ENCODE measurements at places on chromosomes 7 and 10. TPM values are rescaled to one million over a fixed set of nuclear protein-coding genes. Genes with fewer than 3 reads are reported as not detected.

The VSTM2A gene
- not detected for total RNA-seq

The EVX1 gene
- not detected for total RNA-seq

The CHRM2 gene
- not detected for total RNA-seq

The TAS2R39 gene
- not detected for total RNA-seq

The NEURL1 gene
- not detected for total RNA-seq

- H3K36me3 ChIP-seq: no peaks in the 10 kb centered on the region
- no peak overlapping the region for H3K4me3 ChIP-seq
- no peaks in the 10 kb centered on the region for H3K4me1 ChIP-seq
Measured at GRCh38 chr10:43069211-43069515, 7.7 kb upstream of the RET start.

- no peak for DNase-seq
- no peaks in the 10 kb centered on the region for H3K36me3 ChIP-seq
- no peaks in the 10 kb centered on the region for H3K27me3 ChIP-seq
- no peak overlapping the region for H3K4me3 ChIP-seq
Measured at GRCh38 chr10:62696798-62697197, 107.7 kb upstream of the ADO start.

- H3K27me3 ChIP-seq: no peaks in the 10 kb centered on the region
- H3K36me3 ChIP-seq: no peaks in the 10 kb centered on the region
- no peaks in the 10 kb centered on the region for H3K4me1 ChIP-seq
- no peak overlapping the region for H3K4me3 ChIP-seq
- no peak for DNase-seq
Measured at GRCh38 chr7:42587806-42588205, 324.1 kb downstream of the C7orf25 start.

DNA sequence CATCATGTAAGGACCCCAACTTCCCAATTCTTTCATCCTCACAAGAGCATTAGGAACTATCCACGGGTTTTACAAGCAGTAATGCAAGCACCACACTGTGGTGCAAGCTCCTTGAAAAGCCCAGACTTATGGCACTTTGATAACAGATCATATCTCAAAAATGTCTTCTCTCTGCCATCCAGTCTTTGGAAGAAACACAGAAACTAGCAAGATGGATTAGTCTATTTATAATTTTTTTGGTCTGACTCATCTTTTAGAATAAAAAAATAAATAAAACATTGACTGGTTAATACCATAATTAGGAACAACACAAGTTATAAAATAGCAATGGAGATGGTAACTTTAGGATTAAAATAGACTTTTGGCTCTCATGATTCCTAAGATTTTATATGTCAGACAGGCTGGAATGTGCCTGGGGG, 49.0 kb upstream of the CALD1 start:
- H3K27ac ChIP-seq: peak overlapping the region; percentile 17
- H3K4me3 ChIP-seq: no peak overlapping the region
- DNase-seq: no peak
- peaks cover 14% of the 10 kb centered on the region for H3K4me1 ChIP-seq
- H3K36me3 ChIP-seq: no peaks in the 10 kb centered on the region
- H3K27me3 ChIP-seq: no peaks in the 10 kb centered on the region

GRCh38 chr10:96608262-96608661, 21.4 kb upstream of the TM9SF3 start:
- no peak overlapping the region for H3K27ac ChIP-seq
- H3K27me3 ChIP-seq: no peaks in the 10 kb centered on the region
- no peak for DNase-seq
- no peak overlapping the region for H3K4me3 ChIP-seq
- no peaks in the 10 kb centered on the region for H3K4me1 ChIP-seq

GRCh38 chr7:85196696-85197095, 9.8 kb upstream of the SEMA3D start:
- DNase-seq: no peak
- no peaks in the 10 kb centered on the region for H3K4me1 ChIP-seq
- no peaks in the 10 kb centered on the region for H3K36me3 ChIP-seq
- H3K27me3 ChIP-seq: no peaks in the 10 kb centered on the region
- no peak overlapping the region for H3K4me3 ChIP-seq

DNA sequence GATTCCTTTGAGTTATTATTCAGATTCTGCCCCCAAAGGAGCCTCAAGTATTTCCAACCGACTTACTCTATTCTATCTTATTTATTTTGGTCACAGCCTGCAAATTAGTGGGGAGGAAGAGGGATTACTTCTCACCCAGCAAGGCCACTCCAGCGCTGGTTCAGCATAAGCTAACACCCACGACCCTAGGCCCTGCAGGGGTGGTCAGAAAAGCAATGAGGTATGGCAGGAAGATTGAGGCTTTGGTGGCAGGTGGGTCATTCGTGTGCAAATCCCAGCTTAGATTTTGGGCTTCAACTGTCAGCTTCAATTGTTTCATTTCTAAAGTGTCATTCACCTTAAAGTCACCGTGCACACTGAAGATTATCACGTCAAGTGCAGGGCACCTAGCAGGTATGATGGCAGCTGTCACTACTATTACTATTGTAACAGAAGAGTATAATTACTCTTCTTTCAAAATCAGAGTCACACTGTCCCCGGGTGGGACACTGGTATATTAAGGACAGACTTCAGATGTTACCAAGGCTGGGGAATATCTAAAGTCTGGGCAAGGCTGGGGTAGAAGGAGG, 48.8 kb upstream of the OPTN start:
- no peak for DNase-seq
- no peaks in the 10 kb centered on the region for H3K27me3 ChIP-seq
- no peak overlapping the region for H3K4me3 ChIP-seq
- H3K27ac ChIP-seq: no peak overlapping the region

DNA sequence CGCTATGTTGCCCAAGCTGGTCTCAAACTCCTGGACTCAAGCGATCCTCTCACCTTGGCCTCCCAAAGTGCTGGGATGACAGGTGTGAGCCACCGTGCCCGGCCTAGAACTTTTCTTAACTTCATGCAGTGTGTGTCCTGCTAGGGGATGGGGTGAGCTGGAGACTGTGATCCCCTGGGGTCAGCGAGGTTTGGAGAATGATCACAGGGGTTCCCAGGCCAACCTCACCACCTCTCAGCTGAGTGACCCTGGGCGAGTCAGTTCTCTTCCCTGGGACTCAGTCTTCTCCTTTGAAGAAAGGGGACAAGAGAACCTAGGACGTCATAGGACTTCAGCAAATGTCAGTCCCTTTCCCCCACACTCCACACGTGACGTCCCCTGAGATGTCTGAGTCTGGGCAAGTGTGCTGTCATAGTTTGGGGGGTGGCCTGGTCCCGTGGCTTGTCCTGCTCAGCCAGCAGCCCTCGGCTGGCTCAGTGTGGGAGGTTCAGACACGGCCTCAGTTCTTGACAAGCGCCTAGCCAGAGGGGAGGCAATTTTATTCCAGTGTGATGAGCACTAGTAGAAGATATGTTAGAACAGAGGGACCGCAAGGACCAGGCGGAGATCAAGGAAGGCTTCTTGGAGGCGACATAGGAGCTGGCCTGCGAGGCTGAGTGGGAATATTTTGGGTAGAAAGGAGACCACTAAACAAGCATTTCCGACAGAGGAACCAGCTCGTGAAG, 43.3 kb upstream of the ELN start:
- no peaks in the 10 kb centered on the region for H3K4me1 ChIP-seq
- H3K36me3 ChIP-seq: no peaks in the 10 kb centered on the region
- no peak overlapping the region for H3K27ac ChIP-seq
- DNase-seq: no peak

- peaks cover 8% of the 10 kb centered on the region for H3K4me1 ChIP-seq
- H3K27me3 ChIP-seq: no peaks in the 10 kb centered on the region
- no peak overlapping the region for H3K27ac ChIP-seq
- H3K36me3 ChIP-seq: no peaks in the 10 kb centered on the region
- no peak overlapping the region for H3K4me3 ChIP-seq
Measured at GRCh38 chr10:24947304-24948097, 4.9 kb downstream of the PRTFDC1 start.

GRCh38 chr7:105354383-105354782, 34.3 kb downstream of the SRPK2 start:
- DNase-seq: peak; percentile 24
- H3K4me3 ChIP-seq: no peak overlapping the region
- H3K36me3 ChIP-seq: no peaks in the 10 kb centered on the region

GRCh38 chr7:132614428-132615318, 38.4 kb upstream of the PLXNA4 start:
- H3K4me1 ChIP-seq: peaks cover 3% of the 10 kb centered on the region
- H3K27me3 ChIP-seq: no peaks in the 10 kb centered on the region
